Peyer's patch (tissue), 4 donors: ENCODE measurements at places on chromosomes 12 and 14.
A peak's percentile ranks its signal among the peaks of the same experiment; 100 is the strongest.

DNA sequence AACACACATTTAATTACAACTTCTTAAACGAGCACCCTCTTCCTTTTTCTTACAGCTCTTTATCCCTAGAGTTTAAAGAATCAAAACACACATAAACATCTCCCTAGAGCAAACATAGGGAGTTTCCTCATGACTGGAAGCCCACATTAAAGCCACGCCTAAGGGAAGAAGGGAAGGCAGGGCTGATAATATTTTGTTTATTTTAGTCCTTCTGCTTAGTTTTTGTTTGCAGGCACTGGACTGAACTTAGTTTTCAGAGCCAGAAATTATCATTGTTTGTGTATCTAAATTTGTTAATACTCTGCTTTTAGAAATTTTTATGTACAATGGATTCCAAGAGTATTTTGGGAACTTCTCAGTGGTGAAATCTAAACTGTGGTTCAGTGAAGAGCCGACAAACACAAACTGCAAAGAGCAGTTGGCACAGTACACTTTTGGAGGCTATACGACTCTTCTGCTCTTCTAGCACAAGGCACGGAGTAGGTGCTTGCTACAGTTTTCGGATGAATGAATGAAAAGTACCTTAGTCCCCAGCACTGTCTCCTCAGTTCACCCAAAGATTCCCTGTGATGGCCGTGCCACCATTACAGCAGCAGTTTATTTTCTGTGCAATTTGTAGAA lies 17.6 kb upstream of the AMIGO2 start:
- DNase-seq = no peak

DNA sequence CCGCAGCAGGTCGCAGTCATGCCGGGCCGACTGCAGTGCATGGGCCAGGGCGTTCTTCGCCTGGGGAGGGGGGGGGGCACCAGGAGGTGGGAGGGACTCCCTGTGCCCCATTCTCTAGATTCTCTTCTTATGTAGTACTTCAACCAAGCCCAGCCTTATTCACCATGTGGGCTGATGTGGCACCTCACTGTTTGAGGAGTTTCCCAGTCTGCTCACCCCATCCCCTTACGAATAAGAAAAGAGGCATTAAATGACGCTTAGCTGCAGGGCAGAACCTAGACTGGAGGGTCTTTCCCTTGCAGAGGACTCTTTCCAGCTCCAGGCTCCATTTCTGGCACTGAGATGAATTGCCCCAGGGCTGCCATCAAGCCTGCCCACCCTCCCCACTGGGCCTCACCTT lies 12.2 kb downstream of the CMTM5 start:
- no peak for DNase-seq

DNA sequence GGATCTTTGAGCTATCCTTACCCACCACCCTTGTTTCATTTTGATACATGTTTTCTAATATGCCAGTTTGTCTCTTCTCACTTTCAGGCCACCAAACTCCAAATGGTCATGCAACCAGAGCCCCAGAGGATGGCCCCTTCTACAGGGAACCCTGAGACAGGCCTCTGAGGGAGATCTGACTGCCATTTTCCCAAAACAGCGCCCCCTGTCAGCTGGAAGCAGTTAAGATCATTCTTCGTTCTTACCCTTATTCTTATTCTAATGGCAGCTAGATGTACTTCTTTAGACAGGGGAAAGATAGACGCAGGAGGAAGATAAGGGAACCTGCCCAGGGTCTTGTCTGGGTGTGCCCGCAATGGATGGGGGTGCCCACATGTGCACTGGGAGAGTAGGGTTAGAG lies 38.4 kb downstream of the C12orf56 start:
- no peak for DNase-seq

DNA sequence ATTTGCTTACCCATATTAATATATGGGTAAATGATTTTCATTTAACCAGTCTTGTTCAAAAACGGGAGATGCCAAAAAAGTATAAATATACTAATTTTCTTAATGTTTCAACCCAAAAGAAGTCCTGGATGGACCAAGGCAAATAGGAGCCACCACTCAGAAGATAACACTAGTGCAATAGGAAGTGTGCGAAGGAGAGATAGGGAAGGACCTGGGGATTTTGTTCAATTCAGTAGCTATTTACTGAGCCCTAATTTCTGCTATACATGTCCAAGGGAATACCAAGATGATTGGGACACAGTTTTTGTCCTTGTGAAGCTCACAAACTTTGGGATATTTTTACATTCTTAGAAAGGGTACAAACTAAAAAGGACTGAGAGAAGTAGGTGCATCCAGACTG lies 1.5 kb downstream of the CMAS start:
- DNase-seq = no peak

DNA sequence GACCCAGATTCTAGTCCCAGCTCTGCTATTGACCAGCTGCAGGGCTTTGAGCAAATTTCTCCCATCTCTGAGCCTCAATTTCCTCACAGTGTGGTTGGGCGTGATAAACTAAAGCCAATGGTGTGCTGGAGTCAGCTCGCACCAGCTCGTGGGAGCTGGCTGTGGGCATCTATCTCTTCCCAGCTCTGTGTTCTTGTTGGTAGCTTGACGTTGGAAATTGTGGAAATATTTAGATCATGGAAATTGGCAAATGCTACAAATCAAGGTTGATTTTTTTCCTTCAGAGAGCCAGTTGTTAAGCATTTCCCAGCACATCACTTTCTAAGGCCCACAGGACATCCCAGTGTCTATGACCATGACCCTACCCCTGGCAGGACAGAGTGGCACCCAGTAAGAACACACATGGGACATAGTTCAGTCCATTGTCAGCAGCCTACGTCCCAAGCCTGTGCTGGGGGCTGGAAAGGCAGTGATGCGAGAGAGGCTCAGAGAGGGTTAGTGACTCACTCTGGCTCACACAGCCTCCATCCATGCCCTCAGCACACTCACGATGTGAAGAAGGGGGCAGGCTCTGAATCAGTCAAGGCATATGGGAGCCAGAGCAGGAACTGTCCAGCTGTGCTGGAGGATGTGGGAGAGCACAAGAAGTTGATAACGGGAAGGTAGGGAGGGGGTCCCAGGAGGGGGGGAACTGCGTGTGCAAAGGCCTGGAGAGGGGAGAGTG lies 77.6 kb downstream of the LGMN start:
- no peak for DNase-seq

GRCh38 chr12:113278633-113279032 lies 56.3 kb downstream of the SLC8B1 start:
- DNase-seq = peak; percentile 19

DNA sequence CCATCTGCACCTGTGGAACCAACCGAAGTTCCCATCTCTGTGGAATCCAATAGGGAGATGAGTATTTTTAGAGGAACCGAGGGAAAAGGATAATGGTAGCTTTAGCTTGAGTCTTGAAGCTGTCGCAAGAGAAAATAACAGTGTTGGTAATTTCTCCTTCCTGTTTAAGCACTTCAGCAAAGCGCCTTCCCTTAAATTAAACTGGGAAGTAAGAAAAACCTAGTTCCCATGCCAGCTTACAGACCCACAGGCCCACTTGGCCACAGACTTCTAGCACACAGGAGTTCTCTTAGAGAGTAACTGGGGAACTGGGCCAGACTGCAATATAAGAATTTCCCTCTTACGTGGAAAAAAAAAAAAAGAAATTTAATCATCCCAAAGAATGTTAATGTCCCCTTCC lies 223.8 kb downstream of the EFCAB11 start:
- DNase-seq = no peak

DNA sequence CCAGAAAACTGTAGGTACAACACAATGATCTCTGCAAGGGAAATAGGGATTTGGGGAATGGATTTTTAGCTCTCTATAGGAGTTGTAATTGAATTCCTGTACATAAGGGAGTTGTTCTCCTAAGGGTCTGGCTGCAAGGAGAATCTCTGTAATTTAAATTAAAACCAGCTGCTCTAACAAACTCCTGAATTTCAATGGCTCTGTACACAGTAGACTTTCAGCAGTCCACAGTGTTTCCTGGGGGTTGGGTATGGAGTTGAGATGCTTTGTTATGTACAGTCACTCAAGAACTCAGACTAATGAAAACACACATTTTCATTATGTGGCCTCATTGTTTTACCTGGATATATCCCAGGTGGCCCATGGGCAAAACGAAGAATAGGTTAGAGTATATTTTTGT lies 93.2 kb downstream of the NAV3 start:
- no peak for DNase-seq

DNA sequence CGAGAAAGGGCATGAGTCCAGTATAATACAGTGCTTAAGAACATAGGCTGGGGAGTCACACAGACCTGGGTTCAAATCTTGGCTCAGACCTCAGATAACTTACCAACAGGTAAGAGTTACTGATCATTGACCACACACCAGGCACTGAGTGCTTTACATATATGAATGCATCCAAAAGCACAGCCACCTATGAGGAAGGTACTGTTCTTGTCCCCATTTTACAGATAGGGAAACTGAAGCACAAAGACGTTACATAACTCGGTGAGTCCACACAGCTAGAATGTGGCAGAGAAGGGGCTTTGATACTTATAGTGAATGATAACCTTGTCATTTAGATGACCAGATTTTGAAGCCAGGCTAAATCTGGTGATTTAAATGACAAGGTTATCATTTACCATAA lies 27.6 kb downstream of the FAIM2 start:
- DNase-seq = no peak

DNA sequence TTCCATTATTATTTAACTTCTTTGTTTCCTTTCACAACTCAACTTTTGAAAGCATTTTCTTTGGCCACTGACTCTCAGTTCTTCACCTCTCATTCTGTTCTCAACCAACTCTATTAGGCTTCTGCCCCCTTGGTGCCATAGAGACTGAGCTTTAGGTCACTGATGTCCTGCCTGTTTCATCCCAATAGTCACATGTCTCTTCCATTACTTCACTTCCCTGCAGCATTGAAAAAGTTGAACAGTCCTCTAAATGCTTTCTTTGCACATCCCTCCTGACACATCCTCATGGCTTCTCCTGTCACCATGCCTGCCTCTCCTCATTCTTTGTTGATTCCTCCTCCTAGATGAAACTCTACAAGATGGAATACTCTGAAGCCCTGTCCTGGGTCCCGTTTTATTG lies 2.7 kb downstream of the CLEC12A start:
- no peak for DNase-seq

- no peak for DNase-seq
These were observed 25.1 kb downstream of the TESPA1 start for GRCh38 chr12:54959291-54960018.

DNA sequence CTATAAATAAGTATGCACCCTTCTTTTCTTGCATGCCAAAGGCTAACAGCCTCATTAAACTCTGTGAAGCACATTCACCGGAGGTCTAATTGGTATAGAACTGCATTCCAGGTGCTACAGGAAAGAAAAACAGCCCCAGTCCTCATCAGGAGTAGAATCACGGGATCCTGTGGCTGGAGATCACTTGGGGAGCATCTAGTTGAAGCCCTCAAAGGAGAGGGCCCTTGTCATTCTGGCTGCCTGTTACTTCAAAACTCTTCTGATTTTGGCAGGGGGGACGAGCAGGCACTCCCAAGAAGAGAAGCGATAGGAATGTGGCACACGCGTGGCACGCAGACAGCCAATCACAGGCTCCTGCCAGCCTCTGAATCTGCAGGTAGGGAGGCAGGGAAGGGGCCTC lies 154.4 kb downstream of the TTC7B start:
- no peak for DNase-seq

DNA sequence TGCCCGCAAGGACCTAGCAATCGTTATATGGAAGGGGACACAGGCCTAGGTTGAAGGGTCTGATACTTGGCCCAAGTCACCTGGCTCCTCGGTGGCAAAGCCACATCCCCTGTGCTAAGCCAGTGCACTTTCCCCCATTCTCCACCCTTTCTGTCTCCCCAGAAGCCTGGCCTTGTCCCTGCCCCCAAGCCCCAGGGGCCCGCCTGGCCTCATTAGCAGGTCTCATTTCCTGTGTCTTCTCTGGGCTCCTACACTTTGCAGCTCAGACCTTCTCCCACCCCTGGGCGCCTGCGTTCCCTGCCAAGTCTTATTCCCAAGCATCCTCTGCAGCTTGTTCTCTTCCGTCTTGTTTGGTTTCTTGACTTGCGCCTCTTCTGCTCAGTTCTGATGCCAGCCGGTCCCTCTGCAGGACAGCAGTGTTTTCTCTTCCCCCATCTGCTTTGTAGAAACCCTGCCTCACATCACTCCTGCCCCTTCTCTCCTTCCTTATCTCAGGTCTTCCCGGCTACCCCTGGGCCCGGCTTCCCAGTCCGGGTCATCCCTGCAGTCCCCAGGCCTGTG lies 66.7 kb downstream of the SLC24A4 start:
- DNase-seq = no peak

GRCh38 chr12:104734541-104735095 lies 223.5 kb downstream of the SLC41A2 start:
- no peak for DNase-seq

DNA sequence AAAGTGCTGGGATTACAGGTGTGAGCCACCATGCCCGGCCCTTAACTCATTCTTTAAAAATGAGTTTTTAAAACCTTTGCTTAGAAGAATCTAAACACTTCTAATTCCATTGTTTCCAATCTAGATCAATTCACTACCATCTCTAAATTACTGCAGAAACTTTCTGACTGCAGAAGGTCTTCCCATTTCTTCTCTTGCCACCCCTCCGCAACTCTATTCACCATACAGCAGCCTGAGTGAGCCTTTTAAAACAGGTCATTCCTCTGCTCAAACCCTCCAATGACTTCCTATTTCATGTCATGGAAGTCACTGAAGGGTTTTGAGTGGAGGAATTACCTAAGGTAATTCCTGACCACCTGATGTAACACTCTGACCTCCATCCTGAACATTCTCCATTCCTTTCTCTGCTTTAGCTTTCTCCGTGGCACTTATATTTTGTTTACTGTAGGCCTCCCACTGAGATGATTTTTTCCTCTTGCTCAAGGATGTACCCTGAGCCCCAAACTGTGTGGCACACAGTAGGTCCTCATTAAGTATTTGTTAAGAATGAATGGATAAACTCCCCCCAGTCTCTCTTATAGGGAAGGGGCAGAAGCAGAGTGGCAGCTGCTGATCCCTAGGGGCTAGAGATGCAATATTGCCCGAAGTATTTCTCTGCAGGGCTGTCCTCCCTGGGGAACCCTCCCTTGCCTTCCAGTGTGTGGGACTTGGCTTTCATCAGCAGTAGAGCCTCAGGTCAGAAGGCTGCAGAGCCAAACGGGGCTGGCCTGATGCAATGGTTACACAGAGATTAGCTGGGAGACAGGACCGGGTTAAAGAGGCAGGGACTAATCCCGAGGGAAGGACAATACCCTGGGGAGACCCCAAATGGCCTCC lies 1.2 kb downstream of the DDIT3 start:
- no peak for DNase-seq

GRCh38 chr12:111101003-111101402 lies 180.6 kb upstream of the MYL2 start:
- DNase-seq = no peak

- DNase-seq = no peak
These were observed 10.1 kb downstream of the PCNX4 start for GRCh38 chr14:60101786-60102185.
